ENCODE measurements at places on chromosomes 11 and 22.

DNA sequence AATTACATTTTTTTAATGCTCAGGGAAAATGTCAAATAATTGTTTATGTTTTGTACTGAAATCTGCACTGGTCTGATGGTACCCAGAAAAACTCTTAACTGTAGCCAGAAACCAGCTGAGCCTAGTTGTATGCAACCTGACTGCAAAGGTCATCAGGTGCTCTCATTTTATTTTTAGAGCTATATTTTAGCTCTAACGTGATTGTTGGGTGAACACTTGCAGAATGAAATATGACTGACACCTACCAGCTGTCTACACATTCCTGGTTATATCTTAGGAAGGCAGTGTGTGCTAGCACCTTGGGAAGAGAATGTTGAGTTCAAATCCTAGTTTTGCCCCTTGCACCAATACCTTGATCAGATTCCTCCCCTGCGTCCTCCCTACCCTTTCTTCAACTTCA lies 23.6 kb downstream of the PTPRJ start:
- DNase-seq = no peak

GRCh38 chr11:75986966-75987365 lies 172.0 kb downstream of the UVRAG start:
- no peak for DNase-seq

DNA sequence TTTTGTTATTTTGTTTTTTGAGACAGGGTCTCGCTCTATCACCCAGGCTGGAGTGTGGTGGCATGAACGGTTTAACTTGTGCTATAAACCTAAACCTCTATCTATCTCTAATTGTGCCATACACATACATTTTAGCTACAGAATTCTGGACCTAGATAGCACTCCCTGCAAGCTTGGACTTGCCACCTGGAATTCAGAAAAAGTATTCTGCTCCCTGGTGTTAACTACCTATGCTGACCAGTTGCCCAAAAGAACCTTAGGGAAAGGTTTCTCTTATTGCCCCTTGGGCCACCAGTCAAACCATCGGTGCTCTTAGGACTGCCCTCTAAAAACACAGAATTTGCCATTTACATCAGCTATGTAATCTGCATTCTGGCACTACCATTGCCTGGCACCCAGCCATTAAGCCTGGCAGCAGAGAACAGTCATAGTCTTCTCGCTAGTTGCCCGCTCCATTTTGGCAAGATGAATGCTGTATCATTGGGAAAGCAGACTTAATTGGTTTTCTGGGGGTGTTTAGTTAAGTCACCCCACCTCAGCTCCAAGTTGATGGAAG lies 55.3 kb downstream of the ETS1 start:
- no peak for DNase-seq

DNA sequence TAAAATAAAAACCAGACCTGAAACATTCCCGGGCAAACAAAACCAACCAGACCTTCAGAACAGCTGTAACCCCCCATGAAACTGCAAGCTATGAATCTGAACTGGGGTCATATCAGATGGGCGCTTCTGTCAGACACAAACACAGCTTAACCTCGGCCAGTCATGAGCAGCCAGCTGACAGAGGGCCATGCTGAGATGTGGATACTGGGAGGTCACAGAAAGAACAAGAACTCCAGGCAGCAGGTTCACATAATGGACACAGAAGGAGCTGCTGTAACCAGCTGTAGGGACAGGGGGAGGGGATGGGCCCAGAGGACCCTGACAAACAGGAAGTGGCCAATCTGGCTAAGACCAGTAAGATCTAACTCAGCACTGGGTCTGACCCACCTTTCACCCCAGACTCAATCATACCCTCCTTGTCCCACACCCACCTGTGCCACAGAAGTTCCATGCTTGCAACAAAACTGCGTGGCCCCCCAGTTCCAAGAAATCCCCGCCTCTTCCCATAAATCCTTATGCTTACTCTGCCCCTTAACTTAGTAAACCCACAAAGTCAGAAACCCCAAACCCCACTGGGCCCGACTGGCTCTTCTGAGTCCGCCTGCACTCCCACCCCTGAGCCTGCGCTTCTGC lies 4.0 kb downstream of the APOL4 start:
- no peak for DNase-seq

GRCh38 chr11:5291207-5291838 lies 10.4 kb downstream of the OR51B4 start:
- DNase-seq = no peak

DNA sequence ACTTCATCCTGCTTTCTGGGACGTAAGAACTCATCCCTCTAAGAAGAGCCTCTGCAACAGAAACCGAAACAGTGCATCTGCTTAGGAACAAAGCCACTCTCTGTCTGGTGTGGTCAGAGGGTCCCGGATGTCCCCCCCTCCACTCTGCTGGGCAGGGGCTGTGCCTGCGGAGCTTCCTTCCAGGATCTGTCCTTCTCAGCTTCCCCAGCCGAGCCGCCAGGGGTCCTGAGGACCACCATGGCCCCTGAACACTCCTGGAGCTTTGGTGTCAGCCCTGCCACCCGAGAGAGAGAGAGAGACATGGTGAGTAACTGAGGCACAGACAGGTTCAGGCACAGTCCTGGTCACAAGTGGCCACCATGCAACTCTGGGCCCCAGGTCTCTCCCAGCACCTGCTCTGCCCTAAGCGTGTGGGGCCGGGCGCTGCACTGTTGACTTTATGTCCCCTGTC lies 24.4 kb upstream of the MGAT3 start:
- no peak for DNase-seq

DNA sequence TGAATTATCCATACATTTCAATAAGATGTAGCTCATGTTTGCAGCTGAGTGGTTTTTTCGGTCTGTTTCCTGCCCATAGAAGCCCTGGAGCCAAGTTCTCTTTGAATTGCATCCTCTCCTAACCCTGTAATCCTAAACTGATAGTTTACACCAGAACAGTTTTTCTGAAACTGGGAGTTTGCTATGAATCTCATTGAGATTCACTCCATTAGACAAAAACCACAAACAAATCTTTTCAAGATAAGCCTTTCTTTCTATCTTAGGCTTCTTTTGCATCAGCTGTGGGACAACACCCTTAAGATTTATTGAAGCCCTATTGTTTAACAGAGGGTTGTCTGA lies 324.8 kb downstream of the DYNC2H1 start:
- no peak for DNase-seq

DNA sequence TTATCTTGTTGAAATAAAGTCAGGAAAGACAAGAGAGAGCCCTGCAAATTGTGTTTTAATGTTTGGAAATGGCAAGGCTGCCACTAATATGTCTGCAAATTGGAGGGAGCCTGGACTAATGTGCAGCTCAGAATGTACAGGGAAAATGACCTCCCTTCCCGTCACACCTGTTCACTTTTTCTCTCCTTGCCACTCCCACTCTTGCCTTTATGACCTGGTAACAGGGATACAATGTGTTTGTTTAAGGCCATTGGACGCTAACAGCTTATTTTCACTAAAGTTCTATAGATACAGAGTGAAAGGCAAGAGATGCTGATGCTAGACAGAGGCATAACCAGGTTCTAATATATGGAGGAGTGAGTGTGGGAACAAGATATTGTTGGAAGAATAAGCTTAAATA lies 203.9 kb downstream of the RAB38 start:
- DNase-seq = no peak

DNA sequence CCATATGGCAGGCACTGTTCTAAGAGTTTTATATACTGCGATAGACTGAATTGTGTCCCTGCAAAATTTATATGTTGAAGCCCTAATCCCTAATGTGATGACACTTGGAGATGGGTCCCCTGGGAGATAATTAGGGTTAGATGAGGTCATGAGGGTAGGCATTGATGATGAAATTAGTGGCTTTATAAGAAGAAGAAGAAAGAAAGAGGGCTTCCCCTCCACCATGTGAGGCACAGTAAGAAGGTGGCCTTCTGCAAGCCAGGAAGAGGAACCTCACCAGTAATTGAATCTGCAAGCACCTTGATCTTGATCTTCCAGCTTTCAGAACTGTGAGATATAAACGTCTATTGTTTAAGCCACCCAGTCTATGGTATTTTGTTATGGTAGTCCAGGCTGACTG lies 46.6 kb upstream of the TENM4 start:
- no peak for DNase-seq

DNA sequence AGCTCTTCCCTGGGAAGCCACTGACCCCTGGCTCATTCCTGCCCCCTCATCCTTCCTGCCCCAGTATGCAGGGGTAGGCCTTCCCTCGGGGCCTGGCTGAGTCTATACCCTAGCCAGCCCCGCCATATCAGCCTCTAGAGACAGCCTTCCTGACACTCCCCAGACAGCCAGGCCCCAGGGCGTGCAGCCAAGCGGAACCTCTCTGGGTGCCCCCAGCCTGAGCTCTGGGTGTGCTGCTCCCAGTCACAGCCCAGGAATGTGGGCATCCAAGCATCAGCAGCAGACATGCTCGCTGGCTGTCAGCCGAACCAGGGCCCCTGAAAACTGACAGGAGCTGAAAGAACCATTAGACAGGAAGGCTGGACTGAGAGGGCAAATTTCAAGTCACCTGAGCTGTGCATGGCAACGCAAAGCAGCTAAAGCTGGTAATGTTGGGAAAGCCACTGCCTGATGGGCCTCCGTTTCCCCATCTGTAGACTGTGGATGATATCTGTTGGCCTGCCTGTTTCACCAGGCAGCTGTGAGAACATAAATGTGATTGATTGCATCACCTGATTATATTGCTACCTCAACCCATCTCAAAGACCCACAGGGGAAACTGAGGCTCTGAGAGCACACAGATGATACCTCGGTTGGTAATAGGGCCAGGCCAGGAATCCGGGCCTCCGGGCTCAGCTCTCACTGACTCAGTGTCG lies 93.2 kb downstream of the LRRC32 start:
- no peak for DNase-seq

DNA sequence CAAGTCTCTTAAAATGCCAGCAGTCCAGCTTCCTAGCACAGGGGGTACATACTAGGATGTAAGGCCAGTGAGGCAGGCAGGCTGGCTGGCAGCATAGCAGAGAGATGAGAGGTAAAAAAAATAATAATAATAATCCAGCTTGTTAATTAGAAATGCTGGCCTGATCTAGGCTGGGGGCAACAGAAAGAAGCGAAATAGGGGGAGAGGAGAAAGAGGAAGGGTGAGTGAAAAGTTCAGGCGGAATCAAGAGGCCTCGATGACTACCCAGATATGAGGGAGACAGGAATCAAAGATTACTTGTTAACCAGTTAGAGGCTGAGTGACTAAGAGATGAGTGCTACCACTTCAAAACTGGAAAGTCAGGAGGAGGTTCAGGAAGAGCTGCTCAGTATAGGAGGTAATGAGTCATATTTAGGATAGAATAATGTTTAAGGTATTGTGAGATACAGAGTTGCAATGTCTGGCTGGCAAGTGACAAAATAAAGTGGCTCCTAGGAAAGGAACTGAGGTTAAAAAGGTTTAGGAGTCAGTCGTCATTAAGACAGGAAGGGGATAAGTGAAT lies 2.8 kb downstream of the ALKBH8 start:
- no peak for DNase-seq

DNA sequence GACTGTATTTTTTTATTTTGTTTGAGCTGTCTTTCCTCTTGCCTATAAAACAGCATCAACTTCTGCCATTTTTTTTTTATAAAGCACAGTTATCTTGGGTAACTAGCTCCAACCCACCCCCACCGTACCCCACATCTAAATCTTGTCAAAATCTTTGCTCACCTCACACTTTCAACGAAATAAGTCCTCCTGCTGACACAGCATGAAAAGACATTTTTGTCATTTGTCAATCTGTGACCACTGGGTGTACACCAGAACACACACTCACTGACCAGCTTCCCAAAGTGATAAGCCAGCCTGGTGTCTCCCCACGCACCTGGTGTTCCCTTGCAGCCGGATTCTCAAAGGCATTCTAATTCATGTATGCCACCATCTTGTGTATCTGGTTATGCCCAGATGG lies 1.7 kb upstream of the TECTA start:
- no peak for DNase-seq

- no peak for DNase-seq
These were observed 40.9 kb downstream of the TXN2 start for GRCh38 chr22:36440429-36441002.

DNA sequence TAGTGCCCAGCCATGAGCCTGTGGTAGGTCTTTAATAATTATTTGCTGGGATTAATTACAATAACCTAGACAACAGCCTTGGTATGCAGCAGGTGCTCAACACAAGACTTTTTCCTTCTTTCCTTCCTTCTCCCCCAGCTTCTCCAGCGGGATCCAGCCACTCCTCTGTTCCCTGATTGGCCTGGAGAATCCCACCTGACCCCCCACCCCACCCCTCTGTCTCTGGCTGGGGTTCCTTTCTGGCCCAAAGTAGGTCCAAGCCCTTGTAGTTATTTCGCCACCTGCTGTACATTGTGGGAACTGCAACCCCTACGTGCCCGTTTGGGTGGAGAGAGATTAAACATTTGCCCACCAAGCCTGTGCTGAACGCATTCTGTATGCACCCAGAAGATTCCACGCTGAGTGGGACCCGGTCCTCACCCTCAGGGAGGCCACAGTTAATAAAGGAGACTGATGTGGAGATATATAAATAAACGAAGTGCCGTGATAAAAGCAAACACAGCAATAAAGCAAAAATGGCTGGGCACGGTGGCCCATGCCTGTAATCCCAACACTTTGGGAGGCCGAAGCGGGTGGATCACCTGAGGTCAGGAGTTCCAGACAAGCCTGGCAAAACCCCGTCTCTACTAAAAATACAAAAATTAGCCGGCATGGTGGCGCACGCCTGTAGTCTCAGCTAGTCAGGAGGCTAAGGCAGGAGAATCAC lies 32.1 kb upstream of the DGKZ start:
- DNase-seq = peak; percentile 77

- DNase-seq = no peak
These were observed 43.2 kb upstream of the CHKA start for GRCh38 chr11:68164437-68164836.

GRCh38 chr22:22710719-22711531 lies 66.5 kb downstream of the GGTLC2 start:
- peak; percentile 75 for DNase-seq

- DNase-seq = no peak
These were observed 38.7 kb upstream of the ELF5 start for GRCh38 chr11:34552270-34552669.

DNA sequence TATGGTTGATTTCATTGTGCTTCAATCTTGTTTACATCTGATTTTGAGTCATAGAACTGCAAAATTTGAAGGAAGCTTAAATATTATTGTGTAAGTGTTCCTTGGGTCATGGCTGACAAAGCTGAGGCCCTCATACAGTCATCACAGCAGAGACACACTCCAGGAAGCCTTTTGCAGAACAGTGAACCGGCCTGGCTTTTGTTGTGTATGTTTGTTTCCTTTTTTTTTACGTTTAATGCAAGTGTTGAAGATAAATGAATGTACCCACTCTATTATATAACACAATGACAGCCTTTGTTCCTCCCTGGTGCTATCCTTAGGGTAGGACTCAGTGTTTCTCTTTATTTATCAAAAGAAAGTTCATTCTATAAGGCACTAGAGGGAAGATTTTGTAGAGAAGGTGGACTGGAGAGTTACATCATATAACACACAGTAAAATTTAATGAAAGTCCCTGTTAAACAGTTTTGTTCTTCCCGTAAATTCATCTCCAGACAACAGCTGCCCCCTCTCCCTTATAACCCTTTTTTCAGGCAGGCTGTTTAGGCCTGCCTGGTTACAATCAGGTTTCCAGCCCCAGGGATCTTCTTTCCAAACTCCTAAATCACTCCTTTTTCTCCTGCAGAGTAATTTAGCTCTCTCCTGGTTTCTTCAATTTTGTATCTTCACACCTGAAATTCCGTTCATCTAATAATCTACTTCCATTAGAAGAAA lies 34.3 kb upstream of the CSTF3 start:
- DNase-seq = no peak

GRCh38 chr11:90288212-90288821 lies 65.5 kb upstream of the CHORDC1 start:
- DNase-seq = no peak
